ENCODE measurements at places on chromosomes 3 and 15.

DNA sequence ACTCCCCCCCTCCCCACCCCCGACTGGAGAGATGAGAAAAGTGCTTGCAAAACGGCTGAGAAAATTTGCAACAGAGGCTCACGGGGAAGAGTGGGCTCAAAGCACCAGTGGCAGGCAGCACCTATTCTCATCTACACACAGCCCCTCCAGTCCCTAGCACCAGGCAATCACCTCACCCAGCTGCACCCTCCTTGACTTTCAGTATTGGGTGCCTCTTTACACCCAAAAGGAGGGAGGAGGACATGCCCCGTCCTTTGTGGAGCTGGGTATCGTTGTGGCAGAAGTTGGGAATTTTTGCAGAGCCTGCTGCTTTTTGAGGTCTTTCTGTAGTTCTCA is 182.8 kb upstream of the TOPAZ1 start:
- DNase-seq: no peak

- DNase-seq: no peak
These were observed 1270.0 kb downstream of the ROBO1 start for GRCh38 chr3:78497767-78498166.

- no peak for DNase-seq
These were observed 21.9 kb upstream of the SQOR start for GRCh38 chr15:45612790-45613415.

DNA sequence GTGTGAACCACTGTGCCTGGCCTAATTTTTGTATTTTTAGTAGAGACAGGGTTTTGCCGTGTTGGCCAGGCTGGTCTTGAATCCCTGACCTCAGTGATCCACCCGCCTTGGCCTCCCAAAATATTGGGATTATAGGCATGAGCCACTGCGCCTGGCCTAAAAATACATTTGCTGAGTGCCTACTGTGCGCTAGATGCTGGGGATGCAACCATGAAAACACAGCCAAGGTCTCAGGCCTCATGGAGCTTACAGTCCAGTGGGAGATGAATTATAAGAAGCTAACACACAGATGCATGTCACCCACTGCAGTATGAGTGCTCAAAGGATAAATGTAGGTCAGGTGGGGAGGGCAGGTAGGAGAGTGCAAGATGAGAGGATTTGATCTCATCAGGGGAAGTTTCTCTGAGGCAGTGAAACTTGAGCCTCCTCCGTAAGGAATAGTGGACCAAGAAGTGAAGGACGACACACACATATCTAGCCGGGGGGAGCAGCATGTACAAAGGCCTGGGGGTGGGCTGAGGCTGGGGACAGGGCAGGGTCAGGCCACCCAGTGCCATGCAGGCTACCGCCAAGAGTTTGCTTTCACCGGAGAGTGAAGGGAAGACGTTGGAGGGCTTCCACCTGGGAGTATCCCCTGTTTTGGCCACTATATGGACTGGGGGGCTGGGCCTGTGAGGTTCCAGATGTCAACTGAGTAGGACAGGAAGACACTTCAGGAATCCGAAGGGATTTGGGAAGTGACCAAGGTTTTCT is 24.3 kb downstream of the IRAK2 start:
- no peak for DNase-seq

DNA sequence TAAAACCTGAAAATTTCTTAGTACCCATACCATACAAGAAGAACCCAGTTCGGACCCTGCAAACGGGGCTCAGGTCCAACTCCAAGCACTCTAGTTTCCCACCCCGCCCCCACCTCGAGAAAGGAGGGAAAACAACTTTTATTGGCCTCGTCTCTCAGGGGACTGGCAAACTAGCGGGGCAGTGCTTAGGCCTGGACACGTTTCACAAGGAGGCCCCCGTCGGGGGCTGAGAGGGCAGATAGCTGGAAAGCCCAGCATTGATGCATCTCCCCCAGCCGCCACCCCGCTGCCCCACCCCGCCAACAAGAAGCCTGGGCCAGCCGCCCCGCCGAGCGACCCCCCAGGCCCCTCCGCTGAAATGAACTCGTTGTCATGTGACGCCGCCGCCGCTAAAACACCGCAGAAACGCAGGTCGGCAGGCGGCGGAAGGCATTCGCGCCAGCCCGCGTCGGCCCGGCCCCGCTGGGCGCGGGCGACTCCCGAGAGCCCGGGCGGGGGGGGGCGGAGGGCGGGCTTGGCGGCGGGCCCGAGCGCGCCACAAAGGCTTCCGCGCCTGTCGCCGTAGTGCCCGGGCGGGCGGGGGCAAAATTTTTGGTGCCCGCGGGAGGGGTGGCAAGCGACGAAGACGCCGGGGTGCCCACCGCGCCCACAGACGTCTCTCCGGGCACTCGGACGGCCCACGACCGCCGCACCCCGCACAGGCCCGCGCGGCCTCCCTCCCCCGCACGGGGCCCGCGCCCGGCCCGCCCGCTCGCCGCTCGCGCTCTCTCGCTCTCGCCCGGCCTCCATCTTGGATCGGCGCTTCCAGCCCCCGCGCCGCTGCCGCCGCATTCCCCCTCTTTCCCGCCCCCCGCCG is 634 bp downstream of the STAG1 start:
- DNase-seq: peak; percentile 35

DNA sequence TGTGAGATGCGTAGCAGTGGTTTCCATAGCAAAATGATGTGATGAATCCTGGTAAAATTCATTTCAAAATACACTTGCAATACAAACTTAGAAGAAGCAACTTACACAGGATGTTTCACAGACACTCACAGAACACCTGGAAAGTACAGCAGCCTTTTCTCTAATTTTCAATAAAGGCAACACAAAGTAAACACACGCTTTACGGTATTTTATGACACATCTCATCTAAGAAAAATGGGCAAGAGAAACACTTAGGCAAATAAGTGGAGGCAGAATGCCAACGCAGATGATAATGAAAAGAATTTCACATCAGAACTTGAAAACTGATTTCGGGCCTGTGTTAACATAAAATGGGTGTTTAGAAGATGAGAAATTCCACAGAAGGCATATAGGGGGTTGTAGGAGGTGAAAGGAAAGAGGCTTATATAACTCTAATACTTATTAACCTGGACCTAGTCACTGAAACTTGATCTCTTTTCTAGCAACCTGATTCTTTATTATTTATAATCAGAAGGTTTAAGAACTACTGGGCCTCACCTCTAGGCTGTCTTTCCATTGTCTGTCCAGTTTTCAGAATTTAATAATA is 25.6 kb upstream of the MAP3K13 start:
- DNase-seq: no peak

DNA sequence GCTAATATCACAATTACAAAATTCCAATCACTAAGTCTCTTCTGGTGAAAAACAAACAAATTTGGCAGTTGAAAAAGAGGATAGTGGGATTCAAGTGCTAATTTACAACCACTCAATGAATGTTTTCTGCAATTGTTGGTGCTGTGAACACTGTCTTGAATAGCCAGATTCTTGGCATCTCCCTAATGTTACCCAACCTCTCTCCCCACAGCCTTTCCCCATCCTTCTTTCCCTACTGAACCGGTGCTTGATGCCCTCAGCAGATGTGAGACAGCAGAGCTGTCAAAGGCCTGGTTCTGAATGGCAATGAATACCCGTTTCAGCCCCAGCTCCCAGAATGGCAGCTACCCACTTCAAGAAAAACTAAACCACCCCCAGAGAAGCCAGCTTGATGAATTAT is 22.5 kb upstream of the BHLHE40 start:
- no peak for DNase-seq

GRCh38 chr3:178246004-178246403 is 290.2 kb upstream of the KCNMB2 start:
- no peak for DNase-seq

DNA sequence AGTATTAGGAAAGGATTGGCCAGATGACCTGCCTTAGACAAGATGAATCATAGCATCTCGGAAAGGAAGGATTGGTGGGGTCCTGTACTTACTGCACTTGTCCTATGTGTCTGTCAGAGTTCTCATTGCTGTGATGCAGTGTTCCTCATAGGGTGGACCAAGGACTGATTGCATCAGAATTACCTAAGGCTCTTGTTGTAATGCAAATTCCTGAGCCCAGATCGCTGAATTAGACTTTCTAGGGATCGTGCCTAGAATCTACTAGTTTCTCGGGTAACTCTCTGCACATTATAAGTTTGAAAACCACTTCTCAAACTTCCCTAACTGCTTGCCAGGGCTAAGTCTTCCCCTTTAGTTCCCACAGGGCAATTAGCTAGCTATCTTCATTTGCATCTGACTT is 74.9 kb upstream of the SKOR1 start:
- no peak for DNase-seq

- no peak for DNase-seq
These were observed 106.3 kb upstream of the MME start for GRCh38 chr3:154973851-154974250.

DNA sequence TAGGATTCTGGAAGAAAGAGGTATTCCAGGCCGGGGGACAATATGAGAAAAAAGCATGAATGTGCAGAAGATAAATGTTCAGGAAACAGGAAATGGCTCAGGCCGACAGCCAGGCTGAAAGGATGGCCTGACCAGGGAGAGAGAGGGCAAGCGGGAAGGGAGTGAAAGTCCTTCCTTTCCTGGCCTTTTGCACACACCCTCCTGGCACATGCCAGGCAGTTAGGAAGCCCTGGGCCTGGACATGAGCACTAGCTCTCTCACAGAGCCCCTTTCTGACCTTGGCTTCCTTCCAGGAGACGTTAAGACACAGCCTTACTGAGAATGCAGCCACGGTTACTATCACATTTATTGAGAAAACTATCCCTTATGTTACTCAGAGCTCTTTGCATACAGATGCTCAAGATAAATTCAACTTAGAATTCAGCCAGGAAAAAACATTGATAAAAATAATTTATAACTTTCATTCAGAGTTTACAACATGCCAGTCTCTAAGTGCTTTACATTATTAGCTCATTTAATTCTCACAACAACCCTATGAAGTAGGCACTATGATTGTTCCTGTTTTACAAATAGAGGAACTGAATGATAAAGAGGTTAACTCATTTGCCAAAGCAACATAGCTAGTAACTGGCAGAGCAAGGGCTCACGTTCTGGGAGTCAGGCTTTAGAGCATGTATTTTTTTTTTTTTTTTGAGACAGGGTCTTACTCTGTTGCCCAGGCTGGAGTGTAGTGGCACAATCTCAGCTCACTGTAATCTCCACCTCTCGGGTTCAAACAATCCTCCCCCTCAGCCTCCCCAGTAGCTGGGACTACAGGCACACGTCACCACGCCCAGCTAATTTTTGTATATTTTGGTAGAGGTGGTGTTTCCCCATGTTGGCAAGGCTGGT is 39.4 kb upstream of the SMAD3 start:
- DNase-seq: no peak

- peak; percentile 45 for DNase-seq
These were observed 47.7 kb upstream of the INSYN1 start for GRCh38 chr15:73800662-73801345.

DNA sequence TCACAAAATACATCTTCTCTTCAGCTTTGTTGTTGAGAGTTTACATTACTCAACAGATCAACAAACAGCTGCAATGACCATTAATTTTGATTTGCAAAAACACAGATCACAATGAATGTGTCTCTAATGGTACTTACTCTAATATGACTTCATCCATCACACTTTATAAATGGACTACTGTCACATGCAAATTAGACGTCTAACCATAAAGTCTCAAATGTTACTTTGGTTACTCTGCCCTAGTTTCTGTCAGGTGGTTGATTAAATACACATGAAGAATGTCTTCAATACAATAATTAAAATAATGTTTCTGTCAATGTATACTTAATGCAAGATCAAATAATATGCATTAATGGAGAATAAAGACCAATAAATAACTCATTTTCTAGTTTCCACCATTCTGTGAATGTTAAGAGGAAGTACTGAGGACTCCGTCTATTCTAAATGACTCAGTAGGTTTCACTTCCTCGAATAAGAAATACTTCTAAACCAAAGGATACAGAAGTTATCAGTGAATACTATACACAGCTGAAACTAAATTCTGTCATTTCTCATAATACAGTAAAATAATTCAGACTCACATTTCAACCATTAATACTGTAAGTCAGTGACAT is 145.8 kb downstream of the CBLB start:
- DNase-seq: no peak

- DNase-seq: no peak
These were observed 15.7 kb upstream of the RBP2 start for GRCh38 chr3:139491966-139492365.

DNA sequence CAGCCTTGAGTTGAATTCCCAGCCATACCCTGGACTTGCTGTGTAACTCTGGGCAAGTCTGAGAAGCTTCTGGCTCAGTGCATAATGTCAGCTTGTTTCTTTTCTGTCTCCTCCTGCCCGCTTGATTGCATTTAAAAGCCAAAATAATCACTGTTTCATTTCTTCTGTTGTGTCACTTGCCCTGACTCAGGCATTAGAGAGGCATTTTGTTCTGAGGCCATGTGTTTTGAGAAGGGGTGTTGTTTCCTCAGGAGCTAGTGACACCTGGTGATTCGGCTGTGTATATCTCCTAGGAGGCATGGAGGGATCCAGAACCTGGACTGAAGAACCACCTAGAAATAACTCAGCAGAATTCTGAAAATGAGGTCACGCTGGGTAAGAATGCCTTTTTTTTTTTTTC is 16.0 kb downstream of the WDR73 start:
- no peak for DNase-seq

DNA sequence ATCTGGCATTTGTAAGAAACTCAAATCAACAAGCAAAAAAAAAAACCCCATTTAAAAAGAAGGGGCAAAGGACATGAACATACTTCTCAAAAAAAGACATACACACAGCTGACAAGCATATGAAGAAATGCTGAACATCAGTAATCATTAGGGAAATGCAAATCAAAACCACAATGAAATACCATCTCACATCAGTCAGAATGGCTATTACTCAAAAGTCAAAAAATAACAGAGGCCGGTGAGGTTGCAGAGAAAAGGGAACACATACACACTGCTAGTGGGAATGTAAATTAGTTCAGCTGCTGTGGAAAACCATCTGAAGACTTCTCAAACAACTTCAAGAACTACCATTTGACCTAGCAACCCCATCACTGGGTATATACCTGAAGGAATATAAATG is 199.4 kb upstream of the THBS1 start:
- no peak for DNase-seq

- peak; percentile 98 for DNase-seq
These were observed 819 bp upstream of the DUSP7 start for GRCh38 chr3:52056968-52057811.
